ENCODE measurements at places on chromosomes 5 and 9.

DNA sequence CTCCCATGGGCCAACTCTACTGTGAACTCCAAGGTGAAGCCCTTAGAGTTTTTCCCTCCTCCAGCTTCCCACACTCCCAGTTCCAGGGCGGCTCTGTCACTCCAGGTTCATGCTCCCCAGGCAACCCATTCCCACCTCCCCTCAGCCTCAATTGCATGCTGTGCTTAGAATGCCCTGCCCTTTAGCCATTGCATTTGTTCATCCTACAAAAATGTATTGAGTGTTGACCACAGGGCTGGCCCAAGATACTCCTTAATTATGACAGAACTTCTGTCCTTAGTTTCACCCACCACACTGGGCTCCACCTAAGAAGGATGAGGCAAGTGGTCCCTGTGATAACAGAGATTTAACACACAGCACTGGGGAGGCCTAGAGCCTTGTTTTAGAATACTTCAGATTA is 236.1 kb downstream of the ADAMTSL1 start:
- no peak for DNase-seq

DNA sequence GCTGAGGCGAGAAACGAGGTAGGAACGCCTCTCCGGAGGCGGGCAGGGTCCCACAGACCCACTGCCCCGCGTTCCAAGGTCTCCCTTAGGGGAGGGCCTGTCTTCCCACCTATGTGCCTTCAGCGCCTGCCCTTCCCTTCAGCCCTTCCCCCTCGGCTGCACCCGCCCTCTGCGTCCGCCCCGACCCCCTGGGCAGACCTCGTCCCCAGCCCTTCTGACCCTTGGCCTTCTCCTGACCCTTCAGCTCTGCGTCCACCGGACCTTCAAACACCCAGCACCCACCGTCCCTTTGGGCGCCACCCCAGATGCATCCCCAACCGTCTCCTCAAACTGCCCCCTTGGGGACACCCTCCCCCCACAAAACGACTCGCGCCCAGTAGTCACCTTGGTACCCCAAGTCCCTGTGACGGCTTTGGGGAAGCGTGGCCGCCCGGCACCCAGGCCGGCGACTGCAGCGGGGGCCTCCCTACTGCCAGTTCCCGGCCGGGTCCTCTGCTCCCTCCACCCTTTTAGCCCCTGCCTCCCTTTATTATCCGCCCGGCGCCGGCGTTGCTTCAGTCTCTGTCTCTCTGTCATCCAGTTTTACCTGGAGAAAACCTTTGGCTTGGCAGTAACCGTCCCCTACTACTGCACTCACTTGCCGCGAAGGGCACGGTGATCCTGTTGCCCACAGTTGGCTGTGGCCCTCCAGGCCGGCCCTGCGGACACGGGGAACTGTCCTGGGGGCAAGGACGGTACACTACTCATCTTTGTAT is 421 bp downstream of the RUSC2 start:
- no peak for DNase-seq

- DNase-seq: no peak
These were observed 17.3 kb downstream of the LEAP2 start for GRCh38 chr5:132890817-132891216.

DNA sequence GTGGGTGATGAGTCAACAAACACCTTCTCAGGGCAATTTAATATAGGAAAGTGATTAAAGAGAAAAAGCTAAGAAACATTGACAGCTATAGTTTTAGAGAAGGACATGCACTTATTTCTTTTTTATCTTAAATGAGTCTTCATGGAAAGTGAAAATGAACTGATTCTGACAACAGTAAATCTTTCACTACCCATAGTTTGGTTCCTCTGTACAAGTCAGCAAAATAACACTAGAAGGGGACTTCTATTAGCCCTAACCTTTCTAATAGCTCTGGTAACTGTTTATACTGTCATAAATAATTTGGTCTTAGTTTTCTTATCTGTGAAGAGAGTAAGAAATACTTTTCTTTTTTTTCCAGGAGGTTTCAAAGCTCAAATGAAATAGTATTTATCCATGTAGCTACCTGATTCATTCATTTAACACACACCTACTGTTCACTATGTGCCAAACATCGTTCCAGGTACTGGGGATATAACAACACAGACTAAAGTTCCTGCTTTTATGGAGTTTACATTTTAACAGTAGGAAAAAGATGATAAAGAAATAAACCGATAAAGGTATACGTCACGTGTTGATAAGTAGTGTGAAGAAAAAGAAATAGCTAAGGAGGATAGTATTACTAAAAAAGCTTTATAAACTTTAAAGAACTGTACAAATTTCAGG is 148.2 kb downstream of the PCSK1 start:
- DNase-seq: no peak

GRCh38 chr5:103667068-103667467 is 104.5 kb upstream of the NUDT12 start:
- no peak for DNase-seq

DNA sequence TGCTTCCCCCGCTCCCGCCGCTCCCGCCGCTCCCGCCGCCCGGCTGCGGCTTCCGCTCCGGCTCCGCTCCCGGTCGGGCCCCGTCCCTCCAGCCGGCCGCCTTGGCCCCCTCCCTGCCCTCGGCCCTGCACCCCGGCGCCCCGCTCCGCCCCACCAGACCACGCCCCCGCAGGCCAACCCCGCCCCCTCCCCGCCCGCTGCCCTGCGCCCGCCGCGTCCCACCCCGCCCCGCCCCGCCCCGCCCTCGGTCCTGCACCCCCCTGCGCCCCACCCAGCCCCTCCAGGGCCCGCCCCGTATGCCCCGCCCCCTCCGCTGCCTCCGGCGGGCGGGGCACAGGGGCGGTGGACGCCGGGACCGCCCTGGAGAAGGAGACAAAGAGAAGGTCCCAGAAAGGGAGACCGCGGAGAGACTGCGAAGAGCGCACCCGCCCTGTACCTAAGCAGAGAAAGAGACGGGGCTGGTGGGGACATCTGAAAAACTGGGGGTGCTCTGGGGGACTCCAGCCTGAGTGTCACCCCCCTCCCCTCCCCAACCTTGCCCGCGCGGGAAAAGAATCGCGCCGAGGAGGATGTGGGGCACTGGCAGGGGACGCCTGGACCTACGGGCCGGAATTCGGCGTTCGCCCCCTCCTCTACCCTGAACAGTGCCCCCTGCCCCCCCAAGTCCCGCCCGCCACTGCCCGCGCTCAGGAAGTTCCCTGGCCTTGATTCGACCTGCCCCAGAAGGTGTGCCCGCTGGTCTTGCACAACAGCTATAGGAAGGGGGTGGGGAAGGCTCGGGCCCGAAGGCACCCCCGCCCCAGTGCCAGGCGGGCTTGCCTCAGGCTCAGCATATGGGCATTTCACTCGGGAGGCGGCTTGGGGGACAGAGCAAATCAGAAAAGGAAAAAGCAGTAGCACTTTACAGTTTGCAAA is 42.8 kb upstream of the STXBP1 start:
- peak; percentile 58 for DNase-seq

GRCh38 chr5:1470762-1471211 is 25.5 kb upstream of the SLC6A3 start:
- DNase-seq: no peak

DNA sequence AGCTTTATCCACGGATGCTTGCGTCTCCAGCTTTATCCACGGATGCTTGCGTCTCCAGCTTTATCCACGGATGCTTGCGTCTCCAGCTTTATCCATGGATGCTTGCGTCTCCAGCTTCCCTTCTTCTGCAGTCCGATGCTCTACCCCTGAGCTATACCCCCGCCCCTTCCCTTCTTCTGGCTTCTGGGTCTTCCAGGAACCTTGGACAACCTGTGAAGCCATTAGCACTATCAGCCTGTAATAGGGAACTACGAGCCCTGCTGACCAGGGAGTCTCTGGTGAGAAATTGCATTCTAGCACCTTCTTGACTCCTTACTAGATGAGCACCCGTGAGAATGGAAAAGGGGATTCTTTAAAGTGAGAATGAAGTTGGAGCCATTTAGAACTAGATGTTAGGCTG is 39.1 kb upstream of the SH3PXD2B start:
- DNase-seq: no peak

DNA sequence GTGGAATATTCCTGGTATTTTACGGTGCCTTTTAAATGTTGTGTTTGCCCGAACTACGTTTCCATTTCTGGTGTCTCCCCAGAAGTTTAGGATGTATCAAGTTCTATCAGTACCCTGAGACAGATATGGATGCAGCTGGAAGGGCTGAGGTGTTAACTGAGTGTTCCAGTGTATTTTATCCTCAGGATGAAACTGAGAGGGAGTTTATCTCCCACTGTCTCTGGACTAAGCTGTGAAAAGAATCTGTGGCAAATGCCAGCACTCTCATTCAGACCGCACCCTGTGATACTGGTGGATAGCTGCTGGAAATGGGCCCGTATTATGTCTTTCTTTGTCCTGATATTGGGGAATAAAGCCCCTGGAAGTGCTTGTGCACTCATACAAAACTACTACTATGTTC is 887.2 kb upstream of the TYRP1 start:
- no peak for DNase-seq

GRCh38 chr9:69899491-69899890 is 78.9 kb downstream of the CFAP95 start:
- no peak for DNase-seq

DNA sequence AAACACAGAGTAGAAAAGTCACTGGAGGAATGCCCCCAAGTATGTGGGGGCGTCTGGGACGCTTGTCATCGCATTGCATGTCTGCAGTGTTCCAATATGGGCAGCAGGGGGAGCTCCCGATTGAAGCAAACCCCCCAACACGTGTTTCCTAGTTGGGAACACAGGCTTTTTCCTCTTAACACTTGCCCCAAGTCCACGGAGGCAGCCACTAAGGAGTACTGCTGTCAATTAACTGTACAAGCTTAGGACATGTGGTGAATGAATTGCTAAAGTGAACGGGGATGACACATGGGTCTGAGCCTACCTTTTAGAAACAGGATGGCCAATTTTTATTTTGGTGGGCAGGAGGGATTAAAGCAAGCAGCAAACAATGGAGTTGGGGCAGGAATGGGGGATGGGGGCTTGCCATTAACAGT is 2.2 kb downstream of the GABRB2 start:
- DNase-seq: no peak

DNA sequence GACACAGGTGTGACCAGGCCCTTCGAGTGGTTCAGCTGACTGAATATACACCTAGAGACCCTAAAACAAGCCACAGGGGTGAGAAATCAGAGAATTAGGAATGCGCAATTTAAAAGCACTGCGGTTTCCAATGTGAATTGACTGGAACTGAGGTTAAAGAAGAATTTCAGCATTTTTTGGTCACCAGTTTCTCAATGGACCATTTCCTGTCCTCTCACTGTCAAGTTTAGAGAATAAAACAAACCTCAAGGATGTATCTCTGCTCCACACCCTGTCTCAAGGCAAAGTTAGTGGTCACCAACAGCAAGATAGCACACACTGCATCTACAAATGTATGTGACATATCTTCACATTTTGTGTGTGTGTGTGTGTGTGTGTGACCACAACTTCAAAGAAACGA is 143.8 kb upstream of the MAP3K1 start:
- DNase-seq: no peak

DNA sequence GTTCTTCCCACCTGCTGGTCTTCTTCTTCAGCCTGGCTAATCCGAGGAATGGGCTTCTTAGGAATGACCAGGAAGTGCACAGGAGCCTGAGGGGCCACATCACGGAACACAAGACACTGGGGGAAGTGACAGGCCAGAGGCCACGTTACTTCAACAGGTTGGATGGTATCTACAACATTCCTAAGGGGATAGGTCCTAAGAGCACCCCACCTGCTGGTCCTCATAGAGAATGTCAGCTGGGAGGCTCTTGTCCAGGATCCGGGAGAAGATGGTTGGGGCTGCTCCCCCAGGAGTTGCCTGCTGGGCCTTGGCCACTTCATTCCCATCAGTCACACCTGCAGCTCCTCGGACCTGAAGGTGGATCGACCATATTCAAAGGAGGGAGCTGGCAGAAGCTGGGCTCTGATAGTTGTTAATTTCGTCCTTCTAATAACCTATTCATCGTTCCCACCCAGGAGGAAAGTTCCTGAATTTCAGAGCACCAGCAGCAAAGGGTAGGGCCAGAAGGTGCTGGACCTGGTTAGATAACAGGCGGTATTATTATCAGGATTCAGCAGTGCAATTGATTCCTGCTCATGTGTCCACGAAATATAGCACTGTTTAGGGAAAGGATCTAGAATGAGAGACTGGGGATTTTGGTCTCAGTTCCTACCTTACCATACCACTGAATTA is 1.3 kb downstream of the HINT2 start:
- DNase-seq: no peak

- no peak for DNase-seq
These were observed 2.8 kb upstream of the NOL6 start for GRCh38 chr9:33476503-33476902.

- no peak for DNase-seq
These were observed 53.1 kb upstream of the ERBIN start for GRCh38 chr5:65873181-65873750.

GRCh38 chr5:122236270-122237040 is 75.6 kb upstream of the SNCAIP start:
- no peak for DNase-seq

GRCh38 chr9:93259490-93260262 is 75.7 kb downstream of the WNK2 start:
- DNase-seq: no peak

DNA sequence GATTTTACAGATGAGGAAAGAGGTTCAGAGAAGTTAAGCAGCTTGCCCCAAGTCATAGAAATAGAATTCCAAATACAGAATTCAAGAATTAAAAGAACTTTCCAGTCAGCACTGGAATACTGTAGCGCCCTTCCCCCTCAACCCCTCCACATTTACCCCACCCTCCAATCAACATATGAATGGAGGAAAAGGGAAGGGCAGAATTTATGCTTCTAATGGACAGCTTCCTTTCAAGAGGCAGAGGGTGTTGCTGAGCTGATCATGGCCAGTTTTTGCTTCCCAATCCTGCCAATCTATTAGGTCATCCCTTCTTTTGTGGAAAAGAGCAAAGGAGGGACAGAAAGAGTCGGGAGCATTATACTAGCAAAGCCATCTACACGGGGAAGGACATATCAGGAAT is 39.1 kb upstream of the ANKRD31 start:
- DNase-seq: no peak

DNA sequence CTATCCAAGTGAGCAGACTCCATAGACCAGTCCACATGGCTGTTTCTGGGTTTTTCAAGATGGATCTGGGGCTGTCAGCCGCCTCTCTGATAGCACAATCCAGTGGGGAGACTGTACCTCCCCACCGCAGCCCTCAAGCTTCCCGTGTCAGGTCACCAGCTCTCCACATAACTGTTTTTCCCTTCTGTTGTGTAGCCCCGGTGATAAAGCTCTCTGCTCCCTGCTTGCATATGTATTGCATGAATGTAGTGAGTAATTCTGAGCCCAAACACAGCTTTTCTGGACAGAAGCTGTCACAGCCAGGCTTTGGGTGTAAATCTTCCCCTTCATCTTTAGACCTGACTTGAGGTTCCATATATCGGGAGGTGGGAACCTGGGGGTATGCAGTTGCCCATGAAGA is 23.1 kb upstream of the CFAP157 start:
- no peak for DNase-seq

Data from stimulated activated CD4-positive, alpha-beta T cell treated with anti-CD3 and anti-CD28 coated beads, Interleukin-15, amount 100 ng/mL, for 1 hour (primary cell).